ENCODE measurements at places on chromosomes 16 and 17.

GRCh38 chr17:67194134-67194533, 50.9 kb downstream of the HELZ start:
- peak; percentile 48 for DNase-seq

- DNase-seq: no peak
Measured at GRCh38 chr17:47837401-47838039, 3.6 kb downstream of the SCRN2 start.

DNA sequence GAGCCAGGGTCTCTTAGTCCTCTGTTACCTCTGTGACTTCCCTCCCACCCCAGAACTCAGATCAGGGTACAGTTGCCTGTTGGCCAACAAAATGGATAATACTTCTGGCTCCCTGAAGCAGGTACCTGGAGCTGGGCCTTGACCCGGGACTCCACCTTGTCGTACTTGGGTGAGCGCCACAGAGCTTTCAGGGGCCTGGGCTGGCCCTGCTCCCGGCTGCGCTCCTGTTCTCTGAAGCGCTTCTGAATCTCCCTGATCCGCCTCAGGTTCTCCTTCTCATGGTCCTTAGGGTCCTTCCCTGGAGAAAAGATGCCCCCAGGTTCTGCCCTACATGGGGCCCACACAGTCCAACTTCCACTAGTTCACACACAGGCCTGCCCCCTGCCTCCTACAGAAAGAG, 1.7 kb downstream of the ENKD1 start:
- no peak for DNase-seq

- peak; percentile 57 for DNase-seq
Measured at GRCh38 chr17:15348021-15348420, 6.6 kb upstream of the TEKT3 start.

DNA sequence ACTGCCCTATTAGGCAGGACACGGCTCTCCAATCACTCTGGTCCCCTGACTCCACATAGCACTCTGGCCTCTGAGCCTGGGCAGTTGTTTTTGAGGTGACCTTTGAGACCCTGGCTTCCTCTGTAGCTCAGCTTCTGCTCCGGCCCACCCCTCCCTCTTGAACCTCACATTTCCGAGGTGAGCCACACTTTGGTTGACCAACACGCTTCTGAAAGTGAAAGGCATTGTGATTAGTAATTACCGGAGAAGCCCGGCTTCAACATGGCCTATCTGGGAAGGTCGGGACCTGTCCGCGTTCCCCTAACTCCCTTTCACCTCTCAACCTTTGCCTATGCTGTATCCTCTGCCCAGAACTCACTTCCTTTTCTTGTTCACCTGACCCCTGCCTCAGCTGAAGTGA, 10.3 kb upstream of the ITGAX start:
- no peak for DNase-seq

All from iris pigment epithelial cell (primary cell).